ENCODE measurements at places on chromosomes 11 and 22.

- DNase-seq = no peak
Measured at GRCh38 chr22:28014211-28015045, 95.4 kb upstream of the PITPNB start.

GRCh38 chr11:117931971-117932370 is 2.8 kb upstream of the TMPRSS13 start:
- no peak for DNase-seq

DNA sequence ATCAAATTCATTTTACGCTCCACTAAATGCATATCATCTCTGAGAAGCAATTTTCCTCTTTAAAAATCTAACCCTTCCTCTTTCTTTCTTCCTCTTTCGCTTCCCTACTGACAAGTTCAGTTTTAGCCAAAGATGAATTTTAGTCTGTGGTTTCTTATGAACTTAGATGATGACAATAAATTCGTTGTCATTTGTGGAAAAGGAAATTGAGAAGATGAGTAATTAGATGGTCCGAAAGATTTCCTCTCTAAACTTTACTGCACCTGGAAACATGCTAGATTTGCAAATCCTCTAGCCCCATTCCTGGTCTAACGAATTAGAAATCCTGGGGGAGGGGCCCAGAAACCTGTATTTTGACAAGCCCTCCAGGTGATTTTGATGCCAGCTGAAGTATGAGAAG is 855.4 kb upstream of the CHORDC1 start:
- no peak for DNase-seq

GRCh38 chr11:104870910-104871309 is 27.4 kb downstream of the CASP12 start:
- no peak for DNase-seq

DNA sequence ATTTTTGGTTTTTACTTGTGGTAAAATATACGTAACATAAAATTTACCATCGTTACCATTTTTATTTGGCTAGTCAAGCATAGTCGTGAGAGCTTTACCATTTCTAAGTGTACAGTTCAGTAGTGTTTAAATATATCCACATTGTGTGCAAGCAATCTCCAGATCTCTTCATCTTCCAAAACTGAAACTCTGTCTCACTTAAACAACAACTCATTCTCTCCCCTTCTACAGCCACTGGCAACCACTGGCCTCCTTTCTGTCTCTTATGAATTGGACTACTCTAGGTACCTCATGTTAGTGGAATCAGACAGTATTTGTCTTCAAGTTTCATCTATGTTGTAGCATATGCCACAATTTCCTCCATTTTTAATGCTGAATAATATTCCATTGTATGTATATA is 37.4 kb downstream of the SMC1B start:
- DNase-seq = no peak

DNA sequence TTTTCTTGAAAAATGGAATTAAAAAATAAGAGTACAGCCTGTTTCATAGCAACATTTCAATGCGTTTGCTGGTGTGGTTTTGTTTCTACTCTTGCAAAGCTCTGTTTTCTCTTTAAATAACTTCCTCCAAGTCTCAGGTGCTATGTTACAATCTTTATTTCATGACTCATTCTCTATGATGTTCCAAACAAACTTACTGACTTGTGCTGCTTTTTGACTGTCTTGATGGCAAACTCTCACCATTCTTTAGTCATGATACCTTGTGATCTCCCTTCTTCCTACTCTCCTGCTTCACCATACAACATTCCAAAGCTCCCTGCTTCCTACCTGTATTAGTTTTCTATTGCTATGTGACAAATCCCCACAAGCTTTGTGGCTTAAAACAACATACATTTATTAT is 166.1 kb downstream of the C11orf91 start:
- no peak for DNase-seq

DNA sequence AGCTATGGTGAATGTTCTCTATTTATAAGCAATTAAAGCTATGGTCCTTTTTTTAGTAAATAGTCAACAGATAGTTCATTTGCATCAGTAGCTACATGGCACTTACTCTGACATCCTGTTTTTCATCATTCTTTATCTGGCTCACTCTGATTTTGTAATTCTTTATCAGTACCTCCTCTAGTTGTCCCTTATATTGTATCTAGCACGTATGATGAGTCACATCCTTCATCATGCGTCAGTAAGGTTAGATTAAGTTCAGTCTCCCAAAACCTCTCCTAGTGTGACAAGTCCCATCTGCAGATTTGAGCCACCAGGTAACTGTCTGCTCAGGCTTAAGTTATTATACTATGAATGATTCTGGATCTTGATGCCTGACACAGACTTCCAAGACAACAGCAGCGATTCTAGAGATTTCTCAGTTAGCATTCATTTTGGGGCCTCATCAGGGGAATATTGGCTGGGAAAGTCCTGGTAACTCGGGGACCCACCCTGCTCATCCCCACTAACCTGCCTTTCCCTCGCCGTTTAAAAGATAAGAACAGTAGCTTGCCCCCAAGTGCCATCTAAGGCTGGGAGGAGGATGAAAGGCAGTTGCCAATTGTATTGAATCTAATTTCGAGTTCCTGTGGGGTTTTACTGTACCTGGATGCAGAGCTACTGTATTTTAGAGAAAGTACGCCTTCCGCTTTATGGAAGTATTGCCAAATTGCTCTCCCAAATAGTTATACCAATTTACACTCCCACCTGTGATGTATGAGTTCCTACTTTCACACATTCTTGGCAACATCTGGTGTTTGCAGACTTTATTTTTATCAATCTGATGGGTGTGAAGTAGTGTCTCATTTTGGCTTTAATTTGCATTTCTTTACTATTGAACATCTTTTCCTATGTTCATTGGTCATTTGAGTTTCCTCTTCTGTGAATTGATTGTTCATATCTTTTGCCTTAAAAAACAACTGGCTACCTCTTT is 55.9 kb downstream of the ZC3H12C start:
- DNase-seq = no peak

DNA sequence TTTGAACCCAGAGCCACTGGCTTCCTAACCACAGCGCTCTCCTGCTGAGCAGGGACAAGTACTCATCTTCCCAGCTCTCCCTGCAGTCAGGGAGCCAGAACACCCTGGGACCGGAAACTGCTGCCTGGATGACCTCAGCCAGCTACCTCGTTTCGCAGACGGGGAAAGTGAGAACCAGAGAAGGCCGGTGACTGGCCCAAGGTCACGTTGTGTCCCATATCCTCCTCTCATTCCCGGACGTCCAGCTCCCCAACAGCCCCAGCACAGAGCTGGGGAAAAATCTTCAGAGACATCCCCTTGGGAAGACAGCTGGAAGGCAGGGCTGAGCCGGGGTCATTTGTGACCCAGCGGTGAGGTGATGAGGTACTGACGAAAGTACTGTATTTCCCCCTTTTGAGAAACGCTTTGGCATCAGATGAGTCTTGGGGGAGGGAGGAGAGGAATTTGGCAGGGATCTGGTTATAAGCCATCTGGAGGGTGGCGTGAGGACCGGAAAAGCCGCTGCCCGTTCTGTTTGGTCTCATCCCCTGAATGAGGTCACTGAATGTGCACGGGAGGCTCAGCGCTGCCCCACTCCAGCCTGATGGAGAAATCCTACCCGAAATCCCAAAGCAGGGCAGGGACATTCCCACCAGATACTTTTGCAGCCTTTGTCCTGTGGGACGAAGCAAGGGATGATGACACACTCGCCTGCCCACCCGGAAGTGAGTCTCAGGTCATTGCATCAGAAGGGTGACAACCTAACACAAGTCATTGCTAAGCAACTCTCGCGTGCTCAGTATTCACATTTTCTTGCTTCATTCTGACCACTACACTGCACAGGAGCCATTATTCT is 41.1 kb downstream of the LIF start:
- DNase-seq = no peak

- DNase-seq = no peak
Measured at GRCh38 chr11:8256271-8257002, 7.2 kb downstream of the LMO1 start.

- no peak for DNase-seq
Measured at GRCh38 chr11:116938471-116939070, 101.1 kb upstream of the APOA1 start.

GRCh38 chr11:75141166-75141565 is 9.7 kb upstream of the SLCO2B1 start:
- DNase-seq = no peak

DNA sequence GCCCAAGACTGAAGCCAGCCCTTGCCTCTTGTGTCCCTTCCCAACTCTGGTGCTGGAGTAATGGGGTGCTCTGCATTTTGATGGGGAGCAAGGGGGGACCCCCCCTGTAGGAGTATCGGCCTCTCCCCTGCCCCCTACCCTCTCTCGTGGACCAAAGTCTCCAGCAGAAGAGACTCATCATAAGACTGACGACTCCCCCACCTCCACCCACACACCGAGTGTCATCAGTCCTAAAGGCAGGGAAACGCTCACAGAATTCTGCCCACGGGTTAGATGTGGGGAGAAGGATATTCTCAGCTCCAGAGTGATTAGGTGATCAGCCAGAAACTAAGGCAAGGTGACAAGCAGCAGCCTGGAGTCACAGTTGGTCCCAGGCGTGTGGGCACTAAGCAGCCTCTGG is 38.8 kb downstream of the PPP2R1B start:
- no peak for DNase-seq

GRCh38 chr11:11988681-11989261 is 19.7 kb downstream of the DKK3 start:
- DNase-seq = no peak

GRCh38 chr11:57776031-57776521 is 14.5 kb downstream of the CTNND1 start:
- no peak for DNase-seq

- DNase-seq = no peak
Measured at GRCh38 chr11:33867561-33867960, 24.3 kb downstream of the LMO2 start.

DNA sequence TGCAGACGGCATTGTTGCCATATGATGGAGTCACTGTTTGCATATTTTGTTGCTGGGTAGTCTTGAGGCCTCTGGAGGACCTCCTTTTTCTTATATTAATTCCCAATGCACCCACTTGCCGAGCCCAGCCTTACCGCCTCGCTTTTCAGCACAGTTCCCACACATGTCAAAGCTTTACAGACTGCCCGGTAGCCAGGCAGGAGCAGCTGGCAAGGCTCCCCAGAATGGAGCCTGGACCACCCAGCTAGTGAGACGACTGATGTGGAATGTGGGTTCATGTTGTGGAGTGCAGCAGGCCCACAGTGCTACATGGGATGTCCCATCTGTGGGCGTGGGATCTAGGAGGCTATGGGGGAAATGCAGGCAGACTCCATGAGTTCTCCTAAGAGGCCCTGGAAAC is 99.4 kb upstream of the MTMR2 start:
- DNase-seq = no peak

DNA sequence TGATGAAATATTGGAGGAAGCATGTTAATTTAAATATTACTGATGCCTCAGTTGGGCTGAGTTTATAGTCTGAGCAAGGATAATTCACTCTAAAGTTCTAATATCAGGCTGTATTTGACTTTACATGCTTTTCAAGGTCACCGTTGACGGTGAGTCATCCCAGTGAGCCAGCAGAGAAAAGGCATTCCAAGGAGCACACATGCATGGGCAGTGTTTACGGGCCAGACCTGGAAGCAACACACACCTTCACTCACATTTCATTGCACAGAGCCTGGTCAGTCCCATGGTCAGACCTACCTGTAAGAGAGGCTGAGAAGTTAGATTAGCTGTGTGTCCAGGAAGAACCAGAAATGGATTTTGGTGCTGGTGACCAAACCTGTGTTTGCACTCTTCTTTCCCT is 53.5 kb downstream of the COMMD9 start:
- no peak for DNase-seq

- no peak for DNase-seq
Measured at GRCh38 chr11:77770629-77771028, 49.9 kb downstream of the RSF1 start.

- no peak for DNase-seq
Measured at GRCh38 chr11:10503221-10503620, 37.8 kb downstream of the RNF141 start.

DNA sequence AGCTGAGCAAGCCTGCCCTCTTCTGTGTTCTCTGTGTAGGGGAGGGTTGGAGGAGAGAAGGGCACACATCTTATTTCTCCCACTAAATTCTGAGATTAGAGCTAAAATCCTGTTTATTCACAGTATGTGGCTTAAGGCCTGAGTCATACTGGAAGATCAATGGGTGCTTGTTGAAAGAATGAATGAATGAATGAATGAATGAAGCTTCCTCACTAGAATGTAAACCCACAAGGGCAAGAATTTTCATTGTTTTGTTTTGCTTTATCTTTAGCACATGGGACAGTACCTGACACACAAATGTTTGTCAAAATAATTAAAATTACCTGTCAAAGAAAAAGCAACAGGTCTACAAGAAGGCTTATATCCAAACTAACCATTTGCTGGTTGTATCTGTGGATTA is 50.6 kb upstream of the PAK1 start:
- DNase-seq = no peak

GRCh38 chr11:102534261-102534872 is 3.8 kb upstream of the MMP7 start:
- no peak for DNase-seq

GRCh38 chr11:117754030-117754429 is 43.0 kb downstream of the DSCAML1 start:
- no peak for DNase-seq

DNA sequence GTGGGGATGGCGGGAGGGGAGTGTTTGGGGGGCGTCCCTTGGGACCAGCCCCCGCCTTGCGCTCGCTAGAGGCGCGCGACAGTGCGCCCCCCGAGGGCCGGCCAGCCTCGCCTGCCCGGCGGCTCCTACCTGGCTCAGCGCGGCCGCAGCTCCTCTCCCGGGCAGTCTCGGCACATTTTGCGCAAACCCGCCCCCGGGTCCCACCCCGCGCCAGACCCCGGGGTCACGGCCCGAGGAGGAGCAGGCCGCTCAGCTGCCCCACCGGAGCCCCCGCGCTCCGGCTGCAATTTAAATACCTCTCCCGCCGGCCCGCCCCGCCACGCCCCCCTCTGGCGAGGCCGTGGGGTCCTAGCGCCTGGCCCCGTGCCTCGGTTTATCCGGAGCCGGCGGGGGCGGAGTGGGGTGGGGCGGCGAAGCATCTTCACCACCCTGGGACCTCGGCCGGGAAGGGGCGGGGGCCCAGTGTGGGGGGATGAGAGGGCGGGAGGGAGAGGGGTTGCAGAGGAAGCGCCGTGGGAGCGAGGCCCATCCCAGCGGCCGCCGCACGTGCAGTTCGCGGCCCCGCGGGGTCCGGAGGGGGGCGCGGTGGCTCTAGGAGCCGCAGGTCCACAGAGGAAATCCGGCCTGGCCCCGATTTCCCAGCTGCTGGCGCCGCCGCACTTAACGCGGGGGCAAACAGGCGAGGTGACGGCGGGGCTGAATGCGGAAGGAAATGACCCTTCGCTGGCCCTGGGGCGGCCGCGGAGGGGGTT is at the start of gene LRRC32:
TSS of gene LRRC32 (minus strand) at position 263 of the 752 bp plus-strand sequence. CDS start 4,793 bp downstream, outside the sequence.
- no peak for DNase-seq

DNA sequence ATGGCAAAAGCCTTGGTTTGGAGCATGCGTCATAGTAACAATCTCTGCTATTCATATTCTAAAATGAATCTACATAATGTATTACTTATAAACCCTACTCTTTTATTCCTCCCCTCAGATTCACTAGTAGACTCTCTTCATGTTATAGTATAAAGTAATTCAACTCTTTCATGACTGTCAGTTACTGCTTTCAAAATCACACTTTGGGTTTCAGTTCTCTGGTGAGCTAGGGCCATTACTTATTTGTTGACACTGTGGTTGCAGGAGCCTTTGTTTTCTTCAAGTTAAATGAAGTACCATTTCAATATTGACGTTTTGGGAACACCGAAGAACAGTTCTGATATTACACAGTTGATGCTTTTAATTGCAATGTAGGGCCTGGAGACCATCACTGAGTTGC is 378.4 kb downstream of the DDX10 start:
- no peak for DNase-seq
